ENCODE measurements at places on chromosomes 7 and 10.

DNA sequence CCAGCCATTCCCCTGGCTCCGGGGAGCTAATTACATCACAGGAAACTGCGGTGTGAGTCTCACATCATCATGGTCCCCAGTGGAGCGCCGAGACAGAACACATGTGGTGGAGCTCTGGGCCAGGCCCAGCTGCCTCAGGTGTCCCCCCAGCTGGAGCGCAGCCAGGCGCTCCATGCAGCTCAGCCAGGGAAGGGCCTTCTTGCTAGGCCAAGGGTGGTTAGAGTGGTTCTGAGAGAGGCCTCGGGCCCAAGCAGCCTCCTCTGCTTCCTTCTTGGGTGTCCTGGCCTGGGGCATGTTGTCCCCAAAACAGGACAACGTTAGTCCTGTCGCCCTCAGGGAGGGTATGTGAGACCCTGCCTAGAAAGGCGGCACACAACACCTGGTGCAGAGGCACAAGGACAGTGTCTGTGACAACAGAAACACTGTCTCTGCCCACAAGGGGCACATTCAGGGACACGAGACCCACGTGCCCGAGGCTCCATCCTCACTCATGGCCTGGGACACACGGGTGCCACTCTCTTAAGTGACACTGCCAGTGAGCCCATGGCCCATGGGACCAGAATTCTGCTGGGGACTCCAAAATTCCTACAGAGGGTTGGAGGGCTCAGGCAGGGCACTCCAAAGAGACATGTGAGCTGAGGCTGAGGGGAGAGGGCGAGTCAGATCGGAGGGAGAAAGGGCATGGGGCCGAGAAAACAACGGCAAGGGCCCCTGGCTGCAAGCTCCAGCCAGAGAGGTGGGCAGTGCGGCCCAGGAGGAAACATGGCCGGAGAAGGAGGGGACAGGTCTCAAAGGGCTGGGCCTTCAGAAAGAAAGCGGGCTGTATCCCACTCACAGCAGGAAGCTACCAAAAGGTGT is 37.0 kb upstream of the RET start:
- DNase-seq, result no peak

GRCh38 chr7:668139-668931 is 58.2 kb upstream of the DNAAF5 start:
- DNase-seq, result peak; percentile 89

DNA sequence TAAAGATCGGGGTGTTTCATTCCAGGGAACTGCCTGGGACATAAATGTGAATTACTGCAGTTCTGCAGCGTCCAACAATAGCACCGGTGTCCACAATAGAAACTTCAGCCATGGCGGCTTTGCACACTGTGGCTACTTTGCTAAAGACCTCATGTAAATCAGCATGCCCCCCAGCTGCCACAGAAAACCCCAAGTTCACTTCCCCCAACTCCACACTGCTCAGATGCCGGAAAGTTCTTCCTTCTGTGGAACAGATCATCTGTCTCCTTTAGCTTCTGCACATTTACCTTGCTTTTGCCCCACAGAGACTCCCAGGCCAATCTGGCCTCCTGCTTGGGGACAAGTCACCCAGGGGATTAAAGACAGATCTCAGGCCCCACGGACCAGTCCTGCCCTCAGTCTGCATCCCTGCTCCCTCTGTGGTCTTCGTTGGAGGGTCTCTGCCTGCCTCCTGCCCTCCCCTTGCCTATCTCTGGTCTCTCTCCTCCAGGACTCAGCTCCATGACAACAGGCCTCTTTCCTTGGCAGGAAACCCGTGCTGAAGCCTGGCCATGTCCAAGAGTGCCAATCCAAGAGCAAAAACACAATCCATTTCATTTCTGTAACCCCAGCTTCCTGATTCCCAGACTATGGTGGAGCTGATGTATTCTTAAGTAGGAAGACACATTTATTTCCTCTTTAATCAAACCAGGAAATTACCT is 403.2 kb downstream of the RPS24 start:
- DNase-seq, result no peak

DNA sequence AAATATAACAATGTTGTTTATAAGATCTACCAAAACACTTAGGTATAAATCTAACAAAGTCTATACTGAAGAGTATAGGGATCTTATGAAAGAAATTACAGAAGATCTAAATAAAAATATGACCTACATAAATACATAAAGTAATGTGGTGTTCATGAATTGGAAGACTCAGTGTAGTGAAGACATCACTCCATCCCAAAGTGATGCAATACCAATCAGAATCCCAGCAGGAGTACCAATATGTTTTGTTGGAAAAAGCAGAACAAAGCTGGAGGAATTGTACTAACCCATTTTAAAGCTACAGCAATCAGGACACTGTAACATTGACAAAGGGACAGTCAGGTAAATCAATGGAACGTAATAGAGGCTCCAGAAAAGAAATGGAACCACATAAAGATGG is 76.4 kb downstream of the CCSER2 start:
- DNase-seq, result no peak

DNA sequence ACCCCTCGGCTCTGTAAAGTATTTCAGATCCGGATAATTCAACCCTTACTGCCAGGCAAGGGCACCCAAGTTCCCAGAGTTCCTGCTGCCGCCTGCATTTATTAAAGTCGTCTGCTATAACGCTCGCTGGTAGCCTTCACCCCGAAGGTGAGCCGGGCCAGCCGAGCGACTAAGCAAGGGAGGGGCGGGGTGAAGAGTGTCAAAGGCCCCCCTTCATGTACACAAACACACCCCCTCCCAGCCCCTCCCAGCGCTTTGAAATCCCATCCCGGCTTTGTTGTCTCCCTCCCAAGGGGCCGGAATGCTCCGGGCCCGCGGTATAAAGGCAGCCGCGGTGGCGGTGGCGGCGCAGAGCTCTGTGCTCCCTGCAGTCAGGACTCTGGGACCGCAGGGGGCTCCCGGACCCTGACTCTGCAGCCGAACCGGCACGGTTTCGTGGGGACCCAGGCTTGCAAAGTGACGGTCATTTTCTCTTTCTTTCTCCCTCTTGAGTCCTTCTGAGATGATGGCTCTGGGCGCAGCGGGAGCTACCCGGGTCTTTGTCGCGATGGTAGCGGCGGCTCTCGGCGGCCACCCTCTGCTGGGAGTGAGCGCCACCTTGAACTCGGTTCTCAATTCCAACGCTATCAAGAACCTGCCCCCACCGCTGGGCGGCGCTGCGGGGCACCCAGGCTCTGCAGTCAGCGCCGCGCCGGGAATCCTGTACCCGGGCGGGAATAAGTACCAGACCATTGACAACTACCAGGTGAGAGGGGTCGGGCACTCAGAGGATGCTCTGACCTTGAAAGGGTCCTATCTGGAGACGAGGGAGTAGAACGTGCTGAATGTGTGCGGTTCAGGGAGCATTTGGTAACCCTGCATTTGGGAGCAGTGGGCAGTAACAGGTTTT is at the start of gene DKK1:
Gene DKK1 (plus strand): TSS at position 349 of the 889 bp plus-strand sequence. CDS start 154 bp downstream, at position 503.
- peak; percentile 85 for DNase-seq

DNA sequence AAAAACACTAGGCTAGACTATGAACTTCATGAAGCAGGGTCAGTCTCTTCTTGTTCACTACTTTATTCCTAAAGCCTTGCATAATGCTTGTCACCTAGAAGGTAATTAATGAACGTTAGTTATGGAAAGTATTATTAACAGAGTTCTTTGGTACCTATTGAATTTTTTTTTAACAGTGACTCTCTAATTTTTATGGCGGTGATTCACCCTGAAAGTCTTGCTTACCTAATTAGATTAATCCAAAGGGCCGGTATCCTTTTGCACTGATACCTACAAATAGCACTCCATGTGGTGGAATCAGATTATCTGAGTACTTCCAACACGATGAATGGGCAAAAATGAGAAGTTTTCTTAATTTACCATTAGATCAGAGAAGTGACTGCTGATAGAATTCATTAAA is 31.7 kb downstream of the STAM start:
- no peak for DNase-seq

All from foreskin fibroblast (primary cell).